ENCODE measurements at places on chromosomes 11 and 22. TPM values are rescaled to one million over a fixed set of nuclear protein-coding genes. Genes with fewer than 3 reads are reported as not detected.

GRCh38 chr11:44301564-44302271 is 8.2 kb downstream of the ALX4 start:
- H3K27me3 ChIP-seq, result peaks cover 49% of the 10 kb centered on the region
- no peak for DNase-seq
- no peaks in the 10 kb centered on the region for H3K4me1 ChIP-seq
- no peaks in the 10 kb centered on the region for H3K36me3 ChIP-seq
- H3K27ac ChIP-seq, result no peak overlapping the region

- H3K4me3 ChIP-seq, result no peak overlapping the region
- H3K27ac ChIP-seq, result no peak overlapping the region
- H3K4me1 ChIP-seq, result no peaks in the 10 kb centered on the region
- peak; percentile 18 for DNase-seq
- no peaks in the 10 kb centered on the region for H3K36me3 ChIP-seq
Observed at GRCh38 chr11:4665424-4665823, 21.6 kb downstream of the OR51E1 start.

DNA sequence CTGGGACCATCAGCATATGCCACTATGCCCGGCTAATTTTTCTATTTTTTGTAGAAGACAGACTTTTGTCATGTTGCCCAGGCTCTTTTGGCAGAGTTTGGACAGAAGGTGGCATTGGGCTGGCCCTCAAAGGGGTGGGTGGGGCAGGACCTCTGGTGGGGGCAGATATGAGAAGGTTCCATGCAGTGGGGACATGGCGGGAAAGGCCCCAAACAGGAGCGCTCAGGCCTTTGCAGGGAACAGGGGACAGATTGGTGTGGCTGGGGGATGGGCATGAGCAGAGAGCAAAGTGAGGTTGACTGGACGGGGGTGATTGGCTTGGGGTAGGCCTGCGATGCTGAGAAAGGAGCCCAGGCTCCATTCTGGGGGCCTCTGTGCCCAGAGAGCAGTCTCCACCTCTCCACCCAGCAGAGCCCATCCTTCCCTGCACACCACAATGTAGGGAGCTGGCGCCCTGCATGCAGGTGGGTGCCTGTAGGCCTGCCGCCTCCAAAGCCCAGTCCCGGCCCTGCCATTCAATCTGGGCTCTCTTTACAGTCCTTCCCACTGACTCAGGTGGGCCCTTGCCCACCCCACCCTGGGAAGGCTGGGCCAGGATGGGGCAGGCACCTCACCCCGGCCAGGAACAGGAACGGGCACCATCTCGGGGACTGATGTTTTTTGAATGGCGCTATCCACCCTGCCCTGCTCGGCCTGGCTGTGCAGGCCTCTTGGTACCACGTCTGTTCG is 98.7 kb downstream of the MORC2 start:
- no peak overlapping the region for H3K27ac ChIP-seq
- no peaks in the 10 kb centered on the region for H3K27me3 ChIP-seq
- DNase-seq, result no peak
- H3K4me1 ChIP-seq, result no peaks in the 10 kb centered on the region
- H3K36me3 ChIP-seq, result no peaks in the 10 kb centered on the region

- H3K27me3 ChIP-seq, result no peaks in the 10 kb centered on the region
- DNase-seq, result no peak
- H3K36me3 ChIP-seq, result no peaks in the 10 kb centered on the region
- no peaks in the 10 kb centered on the region for H3K4me1 ChIP-seq
Observed at GRCh38 chr11:69630017-69630416, 10.9 kb upstream of the CCND1 start.

DNA sequence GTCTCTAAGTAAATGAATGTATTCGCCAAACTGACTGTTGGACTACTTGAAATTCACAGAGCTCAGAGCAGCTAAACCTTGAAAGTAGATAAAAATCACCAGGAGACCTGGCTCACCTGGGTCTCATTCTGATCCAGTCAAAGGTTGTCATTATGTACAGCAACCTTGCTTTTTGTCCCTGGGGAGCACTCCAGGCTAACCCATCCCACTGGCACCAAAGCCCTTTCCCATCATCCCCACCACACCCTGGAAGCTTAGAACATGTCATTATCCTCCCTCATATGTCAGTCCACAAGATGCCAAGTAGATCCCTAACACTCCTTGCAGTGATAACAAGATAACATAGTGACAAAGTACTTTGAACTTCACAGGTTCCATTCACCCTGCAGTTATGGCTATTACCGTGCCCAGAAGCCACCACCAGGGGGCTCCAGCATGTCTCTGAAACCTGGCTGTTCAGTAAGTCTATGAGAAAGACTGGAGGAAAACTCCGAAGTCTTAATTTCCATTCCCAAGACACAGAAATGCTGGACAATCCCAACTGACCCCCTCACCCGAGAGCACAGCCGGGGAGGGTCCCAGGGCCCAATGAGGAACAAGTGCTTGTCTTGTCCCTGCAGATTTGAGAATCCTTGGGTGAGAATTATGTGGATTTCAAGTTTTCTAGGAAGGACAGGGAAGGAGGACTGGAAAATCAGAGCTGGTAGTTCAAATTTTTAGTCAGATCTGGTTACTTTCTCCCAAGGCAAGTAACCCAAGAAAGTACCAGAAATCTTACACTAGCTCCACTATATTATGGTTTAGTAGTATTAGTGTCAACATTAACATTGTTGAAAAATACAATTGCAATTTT is 43.0 kb upstream of the USP47 start:
- H3K36me3 ChIP-seq, result no peaks in the 10 kb centered on the region
- H3K4me3 ChIP-seq, result no peak overlapping the region
- no peaks in the 10 kb centered on the region for H3K27me3 ChIP-seq
- no peak overlapping the region for H3K27ac ChIP-seq

- no peak for DNase-seq
- no peaks in the 10 kb centered on the region for H3K27me3 ChIP-seq
- H3K36me3 ChIP-seq, result peaks cover 5% of the 10 kb centered on the region
- H3K4me1 ChIP-seq, result peaks cover 6% of the 10 kb centered on the region
- H3K4me3 ChIP-seq, result no peak overlapping the region
Observed at GRCh38 chr11:14451825-14452224, 47.8 kb downstream of the COPB1 start.

- no peak for DNase-seq
- peaks cover 2% of the 10 kb centered on the region for H3K27me3 ChIP-seq
- H3K4me3 ChIP-seq, result no peak overlapping the region
- no peak overlapping the region for H3K27ac ChIP-seq
- H3K36me3 ChIP-seq, result no peaks in the 10 kb centered on the region
Observed at GRCh38 chr11:69734367-69734766, 30.5 kb upstream of the FGF19 start.

- no peaks in the 10 kb centered on the region for H3K4me1 ChIP-seq
- no peak overlapping the region for H3K27ac ChIP-seq
- H3K4me3 ChIP-seq, result no peak overlapping the region
- no peak for DNase-seq
- no peaks in the 10 kb centered on the region for H3K27me3 ChIP-seq
Observed at GRCh38 chr22:49015459-49015858, 812.2 kb downstream of the BRD1 start.

GRCh38 chr11:109864834-109865547 is 228.2 kb upstream of the ZC3H12C start:
- H3K4me1 ChIP-seq, result no peaks in the 10 kb centered on the region
- H3K27me3 ChIP-seq, result no peaks in the 10 kb centered on the region
- DNase-seq, result peak; percentile 67
- no peak overlapping the region for H3K4me3 ChIP-seq
- H3K27ac ChIP-seq, result no peak overlapping the region

- H3K27me3 ChIP-seq, result no peaks in the 10 kb centered on the region
- H3K4me3 ChIP-seq, result peak overlapping the region; percentile 100
- no peak for DNase-seq
- H3K27ac ChIP-seq, result peak overlapping the region; percentile 93
- no peaks in the 10 kb centered on the region for H3K36me3 ChIP-seq
Observed at GRCh38 chr22:40818192-40818746, 877 bp downstream of the SLC25A17 start.

DNA sequence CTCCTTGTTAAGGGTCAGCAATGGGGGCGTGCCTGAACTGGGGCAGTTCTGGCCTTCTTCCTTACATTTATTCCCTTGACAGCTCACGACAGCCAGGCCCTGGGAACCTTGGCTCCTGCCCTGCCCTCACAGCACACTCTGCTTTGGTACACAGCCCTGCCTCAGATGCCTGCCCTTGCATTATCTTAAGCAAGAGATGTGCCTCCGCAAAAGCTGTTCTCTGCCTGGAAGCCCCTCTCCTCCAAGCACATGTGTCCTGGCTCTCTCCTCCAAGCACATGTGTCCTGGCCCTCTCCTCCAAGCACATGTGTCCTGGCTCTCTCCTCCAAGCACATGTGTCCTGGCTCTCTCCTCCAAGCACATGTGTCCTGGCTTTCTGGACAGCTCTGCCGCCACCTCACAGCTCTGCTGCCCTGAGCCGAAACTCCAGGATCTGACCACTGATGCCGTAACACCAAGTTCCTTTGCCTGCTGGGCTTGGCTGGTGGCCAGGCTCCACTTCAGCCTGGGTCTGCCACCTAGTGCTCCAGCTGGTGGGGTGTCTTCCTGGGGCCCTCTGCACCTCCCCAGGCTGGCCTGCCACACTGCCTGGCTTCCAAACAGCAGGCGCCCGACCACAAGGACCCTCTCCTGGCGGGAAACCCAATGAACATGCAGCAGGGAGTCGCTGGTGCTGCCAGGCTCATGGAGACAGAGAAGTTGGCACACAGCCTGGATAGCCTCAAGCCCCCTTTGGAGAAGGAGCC is 53.0 kb downstream of the SCUBE1 start:
- no peak overlapping the region for H3K27ac ChIP-seq
- H3K4me3 ChIP-seq, result peak overlapping the region; percentile 39
- H3K4me1 ChIP-seq, result no peaks in the 10 kb centered on the region
- H3K27me3 ChIP-seq, result no peaks in the 10 kb centered on the region

The TXN2 gene
- polyA plus RNA-seq, result 118 TPM

The NCF4 gene
- not detected for polyA plus RNA-seq

The ADM2 gene
- polyA plus RNA-seq, result 0.67 TPM

The OR8D4 gene
- not detected for polyA plus RNA-seq

The TMPRSS13 gene
- not detected for polyA plus RNA-seq

The RNF214 gene
- 12.9 TPM for polyA plus RNA-seq

All from fibroblast of lung (primary cell).